ENCODE measurements at places on chromosomes 16 and 17. TPM values are rescaled to one million over a fixed set of nuclear protein-coding genes. Genes with fewer than 3 reads are reported as not detected.
A peak's percentile ranks its signal among the peaks of the same experiment; 100 is the strongest.

- ATAC-seq, result no peak
These were observed 163.5 kb downstream of the COPRS start for GRCh38 chr17:31695456-31696090.

Gene TUBG1
- total RNA-seq, result 88.4 TPM

- no peak for ATAC-seq
These were observed 68.8 kb upstream of the ZNF750 start for GRCh38 chr17:82908543-82909160.

- ATAC-seq, result peak; percentile 22
These were observed 345 bp downstream of the TSC2 start for GRCh38 chr16:2048116-2048543.

Gene CIITA
- total RNA-seq, result 64.2 TPM

DNA sequence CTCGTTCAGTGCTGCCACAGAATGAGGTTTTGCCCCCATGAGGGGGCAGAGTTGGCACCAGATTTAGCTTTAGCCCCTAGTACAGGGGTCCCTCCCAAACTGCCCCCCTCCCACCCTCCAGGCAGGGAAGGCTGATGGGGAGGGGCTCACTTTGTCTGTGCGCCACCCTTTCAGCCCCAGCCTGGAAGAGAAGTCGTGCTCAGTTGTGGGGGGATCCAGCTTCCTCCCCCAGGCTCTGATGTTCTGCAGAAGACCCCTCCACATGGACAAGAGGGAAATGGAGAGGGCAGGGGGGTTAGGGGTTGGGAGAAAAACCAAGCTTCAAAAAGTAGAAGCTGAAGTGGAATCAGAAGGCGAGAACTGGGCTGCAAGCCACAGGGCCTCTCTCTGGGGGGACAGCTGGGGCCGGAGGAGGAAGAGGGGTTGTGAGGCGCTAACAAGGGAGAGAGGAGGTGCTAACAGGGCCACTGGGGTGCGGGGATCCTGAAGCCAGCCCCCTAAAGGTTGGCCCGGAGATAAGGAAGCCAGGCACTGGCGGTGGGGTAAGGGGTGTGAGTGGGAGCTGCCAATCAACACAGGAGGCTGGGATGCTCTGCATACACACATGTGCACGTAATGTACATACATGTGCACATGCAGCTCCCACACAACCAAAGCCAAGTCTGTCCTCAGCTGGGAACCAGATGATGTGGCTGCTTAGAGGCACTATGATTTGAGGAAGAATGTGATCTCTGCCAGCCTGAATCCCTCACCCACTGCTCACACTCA, 7.0 kb upstream of the TMEM92 start:
- ATAC-seq, result no peak

Gene MRPS23
- total RNA-seq, result 27.5 TPM

DNA sequence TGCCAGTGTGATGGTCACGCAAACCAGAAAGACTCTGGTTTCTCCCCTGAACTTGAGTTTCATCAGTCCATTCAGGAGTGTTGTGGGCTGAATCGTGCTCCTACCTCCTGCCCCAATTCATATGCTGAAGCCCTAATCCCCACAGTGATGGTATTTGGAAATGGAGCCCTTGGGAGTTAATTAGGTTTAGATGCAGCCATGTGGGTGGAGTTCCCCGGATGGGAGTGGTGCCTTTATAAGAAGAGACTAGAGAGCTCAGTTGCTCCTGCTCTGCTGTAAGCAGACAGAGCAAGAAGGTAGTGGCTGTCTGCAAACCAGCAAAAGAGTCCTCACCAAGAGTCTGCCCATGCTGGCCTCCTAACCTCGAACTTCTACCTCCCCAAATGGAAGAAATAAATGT, 160.3 kb upstream of the DYNLRB2 start:
- ATAC-seq, result no peak

GRCh38 chr16:86222547-86222946, 287.8 kb upstream of the FOXF1 start:
- no peak for ATAC-seq

Gene GGT6
- total RNA-seq, result not detected

DNA sequence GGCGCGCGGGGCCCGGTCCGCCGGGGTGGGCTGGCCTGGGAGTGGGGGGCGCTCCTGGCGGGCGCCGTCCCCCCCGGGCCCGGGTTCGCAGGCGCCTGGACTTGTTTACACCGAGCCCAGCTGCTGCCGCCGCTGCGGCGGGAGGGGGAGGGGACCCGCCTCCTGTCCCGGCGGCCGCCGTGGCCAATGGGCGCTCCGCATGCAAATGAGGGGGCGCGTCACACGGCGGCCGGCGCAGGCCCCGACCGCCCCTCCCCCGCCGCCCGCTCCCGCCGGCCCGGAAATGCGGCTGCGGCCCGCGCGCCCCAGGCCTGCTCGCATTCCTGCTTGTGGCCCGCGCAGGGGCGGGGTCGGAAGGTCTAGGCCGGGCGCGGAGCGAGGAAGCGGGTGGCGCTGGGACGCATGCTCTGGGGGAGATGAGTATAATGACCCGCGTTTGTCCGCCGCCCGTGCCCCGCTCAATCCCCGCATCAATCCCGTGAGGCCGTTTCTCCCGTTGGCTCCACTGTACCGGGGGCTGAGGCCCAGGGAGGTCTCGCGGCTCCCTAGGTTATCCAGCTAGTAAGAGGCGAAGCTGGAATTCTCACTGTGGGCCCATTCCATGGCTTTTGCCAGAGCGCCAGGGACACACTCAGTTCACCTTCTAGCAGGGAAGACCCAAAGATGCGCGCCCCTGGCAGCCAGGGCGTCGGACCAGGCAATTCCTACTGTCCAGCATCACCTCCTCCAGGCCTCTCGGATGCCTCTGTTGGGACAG, at the start of gene YPEL3:
Gene YPEL3 (minus strand): TSS at position 109 of the 757 bp plus-strand sequence. CDS start 731 bp downstream, outside the sequence.
- peak; percentile 59 for ATAC-seq

DNA sequence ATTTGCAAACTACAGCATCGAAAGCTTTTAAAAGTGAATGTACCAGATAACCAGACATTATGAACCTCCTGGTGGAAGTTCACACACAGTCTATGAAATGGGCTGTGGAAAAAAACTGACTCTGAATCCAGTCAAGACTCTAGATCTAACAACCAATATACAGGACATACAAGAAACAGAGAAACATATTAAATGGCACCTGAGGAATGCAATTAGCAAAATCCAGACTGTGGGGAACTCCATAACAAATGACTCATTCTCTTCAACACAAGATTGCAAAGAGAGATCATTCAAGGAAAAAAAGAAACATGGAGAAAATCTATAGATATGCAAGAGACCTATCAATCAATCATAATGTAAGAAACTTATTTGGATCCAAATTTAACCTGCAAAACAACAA, 119.0 kb downstream of the MYO1D start:
- ATAC-seq, result no peak

GRCh38 chr16:63702981-63703590, 1418.8 kb downstream of the CDH11 start:
- no peak for ATAC-seq

DNA sequence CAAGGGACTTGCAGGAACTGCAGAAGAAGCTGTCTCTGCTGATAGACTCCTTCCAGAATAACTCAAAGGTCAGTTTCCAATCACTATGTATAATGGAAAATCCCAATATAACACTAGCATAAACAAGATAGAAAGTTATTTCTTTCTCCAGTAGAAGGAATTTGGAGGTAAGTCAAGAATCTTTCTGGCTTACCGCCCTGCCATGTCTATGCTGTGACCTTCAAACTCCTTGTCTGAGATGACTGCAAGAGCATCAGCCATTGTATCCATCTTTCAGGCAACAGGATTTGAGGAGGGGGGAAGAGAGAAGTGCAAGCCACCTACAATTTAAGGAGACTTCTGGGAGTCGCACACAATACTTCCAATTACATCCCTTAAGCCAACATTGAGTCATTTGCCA, 2.7 kb downstream of the LDAF1 start:
- ATAC-seq, result no peak

GRCh38 chr17:69461951-69462369, 47.5 kb downstream of the MAP2K6 start:
- ATAC-seq, result no peak

DNA sequence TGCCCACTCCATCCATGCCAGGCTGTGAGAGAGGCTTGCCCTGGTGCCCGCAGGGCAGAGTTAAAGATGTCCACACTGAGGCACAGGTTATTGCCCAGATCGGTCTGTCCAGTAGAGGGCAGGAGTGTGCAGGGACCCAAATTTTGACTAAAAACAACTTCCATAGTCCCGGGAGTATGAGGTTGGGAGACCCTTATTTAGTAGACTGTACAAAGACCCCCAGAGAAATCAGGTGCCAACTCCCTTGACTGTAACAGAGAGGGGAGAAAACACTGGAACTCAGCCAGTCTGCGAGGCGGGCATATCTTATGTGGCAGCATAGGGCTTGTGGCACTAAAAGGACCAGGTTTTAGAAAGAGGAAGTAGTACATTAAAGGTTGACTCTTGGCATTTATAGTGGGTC, 43.4 kb downstream of the HNF1B start:
- ATAC-seq, result peak; percentile 38

GRCh38 chr17:75777296-75777922, 7.2 kb upstream of the UNK start:
- no peak for ATAC-seq

GRCh38 chr17:71203953-71204352, 916.9 kb upstream of the SOX9 start:
- no peak for ATAC-seq

Gene HBQ1
- not detected for total RNA-seq

DNA sequence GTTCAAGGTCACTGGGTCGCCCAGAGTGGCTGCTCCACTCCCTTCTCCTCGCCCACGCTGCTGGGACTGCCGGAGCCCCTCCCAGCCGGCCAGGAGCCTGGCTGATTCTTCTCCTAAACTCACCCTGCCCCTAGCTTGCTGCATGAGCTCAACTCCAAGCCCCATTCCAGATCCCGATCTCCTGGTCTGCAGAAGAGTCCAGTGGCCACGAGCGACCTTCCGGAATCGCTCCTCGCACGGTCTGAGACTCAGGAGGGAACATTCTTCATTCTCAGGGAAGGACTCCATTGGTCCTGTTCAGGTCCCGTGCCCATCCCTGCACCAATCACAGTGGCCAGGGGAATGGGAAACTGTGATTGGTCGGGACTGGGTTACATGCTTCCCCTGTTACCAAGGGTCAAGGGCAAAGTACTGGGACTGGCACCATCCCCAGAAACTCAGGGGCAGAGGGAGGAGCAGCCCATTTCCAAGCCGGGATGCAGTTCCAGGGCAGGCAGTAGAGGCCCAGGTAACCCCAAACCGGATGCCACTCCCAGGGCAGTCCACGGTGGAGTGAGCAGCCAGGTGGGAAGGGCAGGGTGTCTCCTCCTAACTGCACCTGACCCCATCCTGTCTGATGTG, 24.5 kb upstream of the CIBAR2 start:
- ATAC-seq, result no peak

Gene GNG13
- not detected for total RNA-seq

Gene KRT33B
- not detected for total RNA-seq

GRCh38 chr17:64992325-64992802, 64.2 kb downstream of the GNA13 start:
- ATAC-seq, result peak; percentile 83

GRCh38 chr17:43755389-43755875, 3.2 kb downstream of the SOST start:
- ATAC-seq, result no peak

DNA sequence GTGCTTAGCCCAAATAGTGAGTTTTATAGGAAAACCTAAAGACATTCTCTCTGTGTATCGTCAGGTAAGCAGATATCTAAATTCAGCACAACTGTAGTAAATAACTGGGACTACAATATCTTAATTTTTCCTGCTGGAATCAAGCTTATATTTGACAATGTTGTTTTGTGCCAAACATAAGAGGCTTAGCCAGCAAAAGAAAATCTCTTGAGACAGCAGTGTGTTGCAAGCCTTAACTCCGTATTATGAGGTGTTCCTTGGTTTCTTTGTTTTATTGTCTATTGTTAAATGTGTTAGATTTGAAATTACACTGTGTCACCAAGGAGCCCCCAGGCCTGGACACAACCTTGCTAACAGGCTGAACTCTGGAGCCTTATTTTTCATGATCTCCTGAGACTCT, 1570.6 kb upstream of the GOT2 start:
- ATAC-seq, result no peak

Gene TMEM170A
- total RNA-seq, result 30.8 TPM

Gene AMFR
- 37.5 TPM for total RNA-seq

DNA sequence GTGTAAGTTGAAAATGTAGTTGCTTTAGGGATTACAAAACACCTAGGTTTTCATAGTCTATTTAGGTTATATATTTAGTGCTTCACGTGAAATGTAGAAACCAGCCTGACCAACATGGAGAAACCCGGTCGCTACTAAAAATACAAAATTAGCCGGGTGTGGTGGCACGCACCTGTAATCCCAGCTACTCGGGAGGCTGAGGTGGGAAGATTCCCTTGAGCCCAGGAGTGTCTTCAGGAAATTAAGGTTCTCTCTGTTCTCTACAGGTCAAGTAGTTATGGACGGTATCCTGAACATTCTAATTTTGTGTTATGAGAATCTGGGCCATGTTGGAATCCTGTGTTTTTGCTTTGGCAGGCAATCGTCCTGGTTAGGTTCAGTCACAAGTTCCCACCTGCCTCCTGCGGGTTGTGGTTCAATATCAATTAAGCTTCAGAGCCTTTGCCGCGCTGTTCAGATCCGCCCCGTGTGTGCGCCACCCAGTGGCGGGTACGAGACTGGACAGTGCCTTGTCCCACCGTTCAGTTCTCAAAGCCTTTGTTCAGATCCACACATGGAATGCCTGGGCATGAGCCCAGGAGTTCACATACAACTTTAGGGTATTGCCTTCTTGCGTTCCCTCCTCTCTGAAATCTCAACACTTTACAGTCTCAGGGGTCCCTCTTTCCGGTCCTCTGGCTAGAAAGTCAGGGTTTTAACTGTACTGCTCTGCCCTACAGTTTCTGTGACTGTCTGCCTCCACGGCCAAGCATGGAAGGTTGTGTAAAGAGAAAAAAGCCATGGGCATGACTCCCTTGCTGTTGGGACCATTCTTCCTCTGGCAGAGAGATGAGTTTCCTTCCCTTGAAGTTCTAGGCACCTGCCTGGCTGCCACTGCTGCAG, 41.7 kb downstream of the HEATR6 start:
- ATAC-seq, result peak; percentile 97

Gene VASN
- 0.11 TPM for total RNA-seq

Gene HOXB9
- 0.40 TPM for total RNA-seq

DNA sequence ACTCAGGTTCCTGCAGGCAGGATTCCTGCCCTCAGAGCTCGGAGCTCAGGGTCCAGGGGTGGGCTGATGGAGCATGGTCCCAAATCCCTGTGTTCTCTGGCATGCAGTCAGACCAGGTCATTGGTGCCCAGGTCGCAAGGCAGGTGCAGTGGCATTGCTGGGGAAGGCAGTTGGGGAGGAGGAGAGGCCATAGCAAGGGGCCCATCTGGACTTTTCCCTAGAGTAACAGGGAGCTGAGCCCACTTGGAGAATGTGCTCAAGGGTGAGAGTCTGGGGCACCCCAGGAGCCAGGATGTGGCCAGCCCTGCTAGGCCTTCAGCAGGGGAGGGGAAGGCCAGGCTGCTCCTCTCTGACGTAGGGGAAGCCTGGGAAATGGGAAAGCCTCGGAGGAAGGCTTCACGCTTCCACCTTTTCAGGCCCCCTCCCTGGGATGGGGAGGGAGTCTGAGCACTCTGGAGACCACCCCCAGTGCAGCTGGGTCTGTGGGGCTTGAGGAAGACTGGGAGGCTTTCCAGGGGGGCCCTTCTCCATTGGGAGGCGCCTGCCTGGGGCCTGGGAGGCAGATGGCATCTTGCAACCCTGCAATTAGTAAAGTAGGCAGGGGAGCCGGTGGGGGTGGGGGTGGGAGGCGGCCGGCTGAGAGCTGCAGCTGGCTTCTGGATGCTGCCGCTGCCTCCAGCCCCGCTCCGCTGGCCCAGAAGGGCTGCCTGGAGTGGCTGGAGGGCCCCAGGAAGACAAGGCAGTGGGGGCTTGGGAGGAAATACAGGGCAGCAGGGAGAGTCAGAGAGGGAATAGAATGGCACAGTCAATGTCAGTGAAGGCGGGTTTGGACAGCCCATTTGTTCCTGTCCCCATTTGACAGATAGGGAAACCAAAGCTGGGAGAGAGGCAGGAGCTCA, 21.1 kb upstream of the DOK4 start:
- ATAC-seq, result no peak

Gene HBA1
- not detected for total RNA-seq

Data from activated T-helper 17 cell treated with anti-CD3 and anti-CD28 coated beads, Interleukin-2, amount 50 U/mL, for 72 hours (primary cell).